Kidney capillary endothelial cell (primary cell): ENCODE measurements at places on chromosomes 4 and X.

GRCh38 chrX:154369449-154370299, 4.8 kb downstream of the FLNA start:
- peak; percentile 69 for DNase-seq

DNA sequence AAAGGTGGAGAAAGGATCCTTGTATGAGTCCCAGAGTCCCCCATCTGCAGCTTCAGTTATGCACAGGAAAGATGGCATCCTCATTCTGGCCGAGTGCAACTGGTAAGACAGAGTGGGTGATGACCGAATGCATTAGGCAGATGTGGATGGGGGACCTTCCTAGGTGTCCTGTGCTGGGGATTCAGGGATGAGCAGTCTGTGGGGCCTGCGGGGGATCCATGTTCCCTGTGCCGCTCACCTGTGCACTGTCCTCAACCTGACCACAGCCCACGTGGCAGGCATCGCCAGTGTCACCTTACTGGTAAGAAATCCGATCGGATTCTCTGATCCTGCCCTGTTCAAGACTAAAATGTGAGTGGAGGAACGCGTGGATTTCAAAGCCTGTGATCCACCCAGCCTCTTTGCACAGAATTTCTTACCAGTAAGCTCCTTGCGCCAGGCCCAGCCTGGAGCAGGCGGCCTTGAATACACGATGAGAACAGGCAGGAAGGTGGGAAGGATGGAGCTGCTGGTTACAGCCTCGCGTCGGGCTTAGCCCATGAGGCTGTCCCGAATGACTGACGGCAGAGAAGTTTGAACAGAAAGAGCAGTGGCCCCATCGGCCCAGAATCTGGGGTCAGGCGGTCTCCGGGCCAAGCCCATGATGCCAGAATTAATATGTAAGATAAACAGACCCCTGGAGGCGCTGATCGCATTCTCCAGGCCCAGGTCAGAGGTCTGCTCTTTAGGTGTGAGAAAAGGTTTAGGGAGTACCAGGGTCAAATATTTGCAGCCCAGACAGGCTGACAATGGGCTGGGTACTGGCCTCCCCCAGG, 56.5 kb downstream of the CPZ start:
- DNase-seq = no peak

- DNase-seq = no peak
Observed at GRCh38 chr4:80471756-80472155, 136.2 kb downstream of the CFAP299 start.

GRCh38 chr4:102764901-102765300, 4.1 kb upstream of the MANBA start:
- DNase-seq = no peak

GRCh38 chr4:155522201-155522600, 144.4 kb upstream of the GUCY1A1 start:
- no peak for DNase-seq

GRCh38 chrX:15215366-15215765, 54.5 kb downstream of the ASB9 start:
- no peak for DNase-seq

GRCh38 chr4:4269331-4269731, 20.6 kb downstream of the LYAR start:
- no peak for DNase-seq

DNA sequence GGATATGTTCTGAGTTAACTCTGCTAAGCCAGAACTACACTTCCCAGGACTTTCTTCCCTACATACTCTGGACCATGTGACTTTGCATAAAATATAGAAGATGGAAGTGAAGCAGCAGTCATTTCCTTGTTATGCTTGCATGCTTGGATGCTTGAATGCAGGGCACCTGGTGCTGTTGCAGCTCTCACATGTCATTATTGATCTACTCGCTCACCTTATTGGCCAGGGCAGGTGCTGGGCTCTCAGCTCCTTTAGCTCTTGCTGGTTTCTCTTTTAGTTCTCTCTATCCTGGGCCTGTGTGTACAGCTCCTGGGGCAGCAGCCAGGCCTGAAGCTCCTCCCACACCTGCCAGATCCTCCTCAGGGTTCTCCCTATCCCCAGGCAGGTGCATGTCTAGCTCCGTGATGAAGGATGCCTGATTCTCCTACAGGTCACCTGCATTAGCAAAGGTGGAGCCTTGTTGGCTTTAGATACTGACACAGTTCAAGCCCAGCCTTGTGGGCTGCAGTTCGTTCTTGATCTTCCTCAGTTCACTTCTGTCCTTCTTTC, 53.3 kb downstream of the MED28 start:
- DNase-seq = no peak

DNA sequence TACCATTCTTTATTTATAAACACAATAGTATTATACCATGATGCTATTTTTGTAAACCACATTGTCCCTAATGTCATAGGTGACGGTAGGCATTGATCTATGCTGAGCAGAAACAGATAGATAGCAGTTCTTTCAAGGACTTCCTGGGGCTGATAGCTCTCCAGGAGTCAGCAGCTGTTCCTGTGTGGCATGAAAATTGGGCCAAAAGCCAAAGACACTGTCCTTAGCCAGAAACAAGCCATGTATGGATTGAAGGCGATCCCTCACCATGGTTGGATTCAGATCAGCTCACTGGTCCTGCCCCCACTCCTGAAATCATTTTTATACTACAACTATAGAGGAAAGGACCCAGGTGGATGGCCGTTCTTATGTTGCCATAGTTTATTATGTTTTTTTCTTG, 53.6 kb downstream of the DDX60 start:
- no peak for DNase-seq

- DNase-seq = no peak
Observed at GRCh38 chr4:173160871-173161270, 7.7 kb upstream of the GALNT7 start.

- DNase-seq = peak; percentile 1
Observed at GRCh38 chr4:167826281-167826680, 266.1 kb upstream of the ANXA10 start.

DNA sequence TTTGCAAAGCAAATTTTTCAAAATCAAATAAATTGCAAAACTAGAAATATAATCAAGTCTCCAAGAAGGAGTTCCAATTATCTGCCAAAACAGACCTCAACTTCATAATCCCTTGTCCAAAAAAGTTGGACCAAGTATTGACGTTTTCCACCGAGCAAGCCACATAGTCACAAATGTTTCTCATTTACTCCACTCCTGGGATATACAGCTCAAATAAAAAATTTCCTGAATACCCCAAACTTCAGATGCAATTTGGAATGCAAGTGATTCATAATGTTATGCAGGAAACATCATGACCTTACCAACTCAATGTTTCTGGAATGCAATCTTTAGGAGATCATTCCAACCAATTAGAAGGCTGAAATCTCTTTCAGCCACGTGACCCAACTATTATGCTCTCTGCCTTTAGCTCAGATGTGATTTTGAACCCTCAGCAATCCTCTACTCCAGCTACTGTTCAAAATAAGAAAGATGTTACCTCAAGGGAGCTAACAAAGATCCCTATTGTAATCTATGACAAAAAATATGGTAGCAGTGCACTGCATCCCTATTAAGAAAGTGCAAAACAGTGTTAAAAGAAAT, 72.4 kb downstream of the PRDM5 start:
- DNase-seq = peak; percentile 18

DNA sequence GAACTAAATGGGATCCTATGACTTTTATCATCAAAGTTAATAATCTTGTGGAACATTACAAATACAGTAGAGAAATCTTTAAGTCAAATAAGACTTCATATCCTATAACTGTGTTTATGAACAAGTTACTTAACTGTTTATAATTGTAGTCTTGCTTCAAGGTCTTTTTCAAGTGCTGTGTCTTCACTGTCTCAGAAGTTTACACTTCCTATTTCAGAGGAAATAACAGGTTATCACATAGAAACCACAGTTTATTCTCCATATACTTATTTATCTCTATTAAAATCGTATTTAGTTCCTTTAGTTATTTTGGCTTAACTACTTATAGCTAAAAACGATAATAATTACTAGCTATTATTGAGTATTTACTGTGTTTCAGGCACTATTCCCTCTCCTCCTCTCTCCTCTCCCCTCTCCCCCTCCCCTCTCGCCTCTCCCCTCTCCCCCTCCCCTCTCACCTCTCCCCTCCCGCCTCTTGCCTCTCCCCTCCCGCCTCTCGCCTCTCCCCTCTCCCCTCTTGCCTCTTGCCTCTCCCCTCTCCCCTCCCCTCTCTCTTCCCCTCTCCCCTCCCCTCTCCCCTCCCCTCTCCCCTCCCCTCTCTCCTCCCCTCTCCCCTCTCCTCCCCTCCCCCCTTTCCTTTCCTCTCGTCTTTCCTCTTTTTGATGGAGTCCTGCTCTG, 63.7 kb downstream of the RBPJ start:
- no peak for DNase-seq

GRCh38 chrX:133923113-133923512, 62.3 kb downstream of the GPC3 start:
- no peak for DNase-seq

DNA sequence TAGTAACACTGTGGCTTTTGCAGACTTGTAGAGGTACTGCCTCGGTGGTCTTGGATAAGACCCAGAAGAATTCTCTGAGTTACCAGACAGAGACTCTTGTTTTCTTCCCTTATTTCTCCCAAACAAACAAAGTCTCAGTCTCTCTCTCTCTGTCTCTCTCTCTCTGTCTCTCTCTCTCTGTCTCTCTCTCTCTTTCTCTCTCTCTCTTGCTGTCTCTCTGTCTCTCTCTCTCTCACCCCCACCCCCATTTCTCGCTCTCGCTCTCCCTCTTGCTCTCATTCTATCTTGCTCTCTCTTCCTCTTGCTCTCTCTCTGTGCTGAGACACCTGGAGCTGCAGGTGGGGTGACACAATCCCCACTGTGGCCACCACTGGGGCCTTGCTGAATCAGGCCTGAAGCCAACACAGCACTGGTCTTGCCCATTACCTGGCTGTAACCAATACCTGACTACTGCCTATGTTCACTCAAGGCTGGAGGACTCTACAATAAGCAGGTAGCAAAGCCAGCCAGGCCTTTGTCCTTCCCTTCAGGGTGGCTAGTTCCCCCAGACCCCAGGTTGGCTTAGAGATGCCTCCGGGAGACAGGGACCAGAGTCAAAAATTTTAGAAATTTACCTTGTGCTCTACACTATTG, 12.3 kb downstream of the LOC101059915 start:
- no peak for DNase-seq

DNA sequence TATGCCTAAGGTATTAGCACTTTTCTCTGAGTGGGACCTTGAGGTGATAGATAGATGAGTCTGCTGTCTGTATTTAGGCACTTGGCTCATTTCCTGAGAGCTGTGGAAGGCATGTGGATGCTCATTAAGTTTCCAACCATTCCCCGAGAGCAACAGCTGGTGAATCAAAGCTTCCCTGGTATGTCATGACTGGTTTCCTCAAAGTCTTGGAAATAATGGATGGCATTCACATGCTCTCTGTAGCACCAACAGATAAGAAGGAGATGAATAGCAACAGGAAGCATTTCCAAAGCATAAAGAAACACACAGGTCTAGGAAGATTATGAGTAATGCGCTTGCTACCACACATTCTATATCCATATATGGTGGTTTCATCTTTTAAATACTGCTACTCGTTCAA, 118.3 kb upstream of the ETNPPL start:
- DNase-seq = peak; percentile 98

GRCh38 chr4:20532871-20533870, 167.1 kb upstream of the PACRGL start:
- DNase-seq = no peak

DNA sequence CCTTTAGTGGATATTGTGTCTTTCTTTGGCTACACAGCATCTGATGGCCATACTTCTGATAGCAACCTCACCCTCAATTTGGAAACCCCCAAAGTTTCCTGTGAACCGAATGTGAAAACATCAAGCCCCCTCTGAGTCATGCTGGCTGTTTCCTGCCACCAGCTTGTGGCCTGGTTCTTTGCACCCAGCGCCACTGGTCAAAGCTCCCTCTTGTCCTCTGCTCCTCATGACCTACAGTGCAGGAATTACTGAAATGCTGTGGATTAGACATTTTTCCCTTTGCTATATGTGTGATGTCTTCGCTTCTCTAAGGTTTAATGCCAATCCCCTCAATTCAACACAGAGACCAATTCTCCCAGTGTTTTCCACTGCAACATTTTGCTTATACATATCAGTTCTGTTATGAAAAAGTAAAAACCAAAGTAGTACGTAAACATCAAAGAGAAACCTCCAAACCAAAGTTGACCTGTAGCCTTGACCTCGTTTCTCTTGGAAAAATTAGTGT, 224.0 kb upstream of the TENM3 start:
- no peak for DNase-seq

- DNase-seq = no peak
Observed at GRCh38 chr4:32393806-32394205, 1673.6 kb downstream of the PCDH7 start.

- no peak for DNase-seq
Observed at GRCh38 chr4:69731241-69731640, 29.2 kb downstream of the SULT1B1 start.

DNA sequence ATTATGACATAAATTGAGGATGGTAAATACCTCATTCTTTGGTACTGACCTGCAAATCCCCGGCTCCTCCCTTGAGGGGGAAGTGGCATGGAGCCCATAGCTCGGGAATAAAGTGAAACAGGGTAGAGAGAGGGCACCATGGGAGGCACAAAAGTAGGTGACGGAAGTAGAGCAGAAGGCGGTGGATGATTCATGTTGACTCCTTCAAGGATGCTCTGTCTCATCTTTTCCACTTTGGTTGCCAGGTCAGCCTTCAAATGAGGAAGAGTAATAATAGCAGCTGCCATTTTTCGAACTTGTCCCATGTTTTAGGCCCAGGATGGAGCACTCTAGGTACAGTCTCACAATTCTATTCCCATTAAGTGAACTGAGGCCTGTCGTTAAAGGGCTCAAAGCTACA, 41.4 kb upstream of the PHF8 start:
- no peak for DNase-seq

- DNase-seq = no peak
Observed at GRCh38 chr4:139628184-139629012, 37.2 kb upstream of the MGST2 start.

DNA sequence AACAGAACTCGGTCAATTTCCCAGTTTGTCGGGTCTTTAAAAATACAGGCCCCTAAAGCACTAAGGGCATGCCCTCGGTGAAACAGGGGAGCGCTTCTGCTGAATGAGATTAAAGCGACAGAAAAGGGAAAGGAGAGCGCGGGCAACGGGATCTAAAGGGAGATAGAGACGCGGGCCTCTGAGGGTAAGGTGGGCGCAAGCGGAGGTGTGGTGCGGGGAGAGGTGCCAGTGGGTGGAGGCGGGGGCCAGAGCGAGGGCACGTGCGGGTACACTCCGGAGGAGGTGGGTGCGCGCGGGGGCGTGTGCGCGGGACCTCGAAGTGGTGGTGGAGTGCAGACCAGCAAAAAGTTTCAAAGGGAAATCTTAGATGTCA, 787 bp upstream of the TET2 start:
- DNase-seq = no peak
